ENCODE measurements at places on chromosomes 2 and 18.

DNA sequence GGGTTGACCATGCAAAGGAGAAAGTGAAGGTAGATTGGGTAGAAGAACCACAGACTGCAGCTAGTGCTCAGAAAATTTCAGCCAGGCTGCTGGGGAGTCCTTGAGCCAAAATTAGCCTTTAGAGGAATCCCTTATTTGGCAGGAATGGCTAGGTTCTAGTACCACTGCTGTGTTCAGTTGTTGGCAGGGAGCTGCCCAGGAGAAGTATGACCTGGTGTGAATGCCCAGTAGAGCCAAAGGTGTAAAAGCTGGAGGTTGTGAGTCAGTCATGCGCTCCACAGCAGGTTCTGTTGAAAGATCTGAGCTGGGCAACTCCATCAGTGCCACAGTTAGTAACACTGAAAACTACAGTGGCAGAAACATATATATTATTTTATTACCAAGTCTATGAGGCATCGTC is 36.4 kb upstream of the TBR1 start:
- no peak for DNase-seq

GRCh38 chr2:169818241-169818640 is 6.5 kb downstream of the METTL5 start:
- no peak for DNase-seq

- DNase-seq = peak; percentile 2
Observed at GRCh38 chr18:11689669-11690565, 853 bp downstream of the GNAL start.

- no peak for DNase-seq
Observed at GRCh38 chr2:217466805-217467204, 536.0 kb downstream of the TNS1 start.

- DNase-seq = no peak
Observed at GRCh38 chr2:241546771-241547498, 11.6 kb upstream of the BOK start.

DNA sequence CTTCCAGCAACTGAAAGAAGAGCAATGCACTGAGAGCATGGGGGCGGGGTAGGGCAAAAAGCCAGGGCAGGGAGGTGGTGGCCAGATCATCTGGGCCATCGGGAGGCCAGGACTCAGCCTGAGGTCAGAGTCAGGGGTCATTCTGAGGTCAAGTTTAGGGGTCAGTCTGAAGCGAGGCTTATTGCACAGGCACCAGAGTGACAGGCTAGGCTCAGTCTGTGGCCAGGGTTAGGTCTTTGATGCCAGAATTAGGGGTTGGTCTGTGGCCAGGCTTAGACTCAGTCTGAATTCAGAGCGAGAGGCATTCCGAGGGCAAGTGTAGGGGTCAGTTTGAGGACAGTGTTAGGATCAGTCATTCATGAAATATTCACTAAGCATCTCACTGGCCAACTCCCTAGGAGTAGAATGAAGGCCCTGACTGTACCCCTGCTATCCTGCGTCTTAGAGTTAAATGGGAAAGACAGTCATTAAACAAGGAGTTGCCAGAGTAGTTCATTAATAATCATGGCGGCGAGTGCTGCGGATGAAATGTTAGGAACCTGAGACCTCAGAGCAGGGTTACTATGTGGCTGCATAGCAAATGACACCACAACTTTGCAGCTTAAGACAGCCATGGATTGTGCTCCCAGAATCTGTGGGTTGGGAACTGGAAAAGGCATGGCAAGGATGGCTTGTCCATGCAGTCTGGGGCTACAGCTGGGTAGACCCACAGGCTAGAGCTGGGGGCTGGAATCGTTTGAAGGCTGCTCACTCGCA is 198.7 kb downstream of the CYP26B1 start:
- DNase-seq = no peak

DNA sequence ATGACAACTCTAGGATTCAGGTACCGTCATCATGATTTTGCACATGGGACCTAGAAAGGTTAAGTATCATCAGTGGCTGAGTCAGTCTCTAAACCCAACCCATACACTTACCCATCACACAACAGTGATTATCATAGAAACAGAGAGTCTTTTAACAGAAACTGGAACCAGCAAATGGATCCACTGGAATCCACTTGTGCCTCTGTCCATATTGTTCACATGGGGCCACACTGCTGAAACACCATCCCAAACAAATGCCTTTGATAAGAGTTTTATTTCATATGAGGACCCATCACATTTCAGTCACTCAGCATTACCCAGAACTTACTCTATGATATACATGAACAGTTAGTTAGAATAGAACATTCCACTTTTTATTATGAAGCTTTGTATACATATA is 430.0 kb downstream of the STK39 start:
- no peak for DNase-seq

GRCh38 chr2:64212801-64213321 is 68.6 kb upstream of the PELI1 start:
- DNase-seq = peak; percentile 84

- no peak for DNase-seq
Observed at GRCh38 chr2:173654161-173654895, 299.7 kb downstream of the CDCA7 start.

DNA sequence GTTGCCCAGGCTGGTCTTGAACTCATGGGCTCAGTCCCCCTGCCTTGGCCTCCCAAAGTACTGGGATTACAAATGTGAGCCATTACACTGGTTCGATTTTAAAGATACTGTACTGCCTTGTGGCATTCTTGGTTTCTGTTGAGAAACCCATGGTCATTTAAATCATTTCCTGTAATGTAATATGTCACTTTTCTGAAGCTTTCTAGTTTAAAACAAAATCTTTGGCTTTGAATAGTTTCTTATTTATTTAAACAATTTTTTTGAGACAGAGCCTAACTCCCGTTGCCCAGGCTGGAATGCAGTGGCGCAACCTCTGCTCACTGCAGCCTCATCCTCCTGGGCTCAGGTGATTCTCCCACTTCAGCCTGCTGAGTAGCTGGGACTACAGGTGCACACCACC is 8.9 kb downstream of the ZNF512 start:
- no peak for DNase-seq

Data from inflammatory macrophage treated with lipopolysaccharide for 1 hour (primary cell).